Lung (tissue), 17 donors: ENCODE measurements at places on chromosomes 2 and 18. TPM values are rescaled to one million over a fixed set of nuclear protein-coding genes. Genes with fewer than 3 reads are reported as not detected.

DNA sequence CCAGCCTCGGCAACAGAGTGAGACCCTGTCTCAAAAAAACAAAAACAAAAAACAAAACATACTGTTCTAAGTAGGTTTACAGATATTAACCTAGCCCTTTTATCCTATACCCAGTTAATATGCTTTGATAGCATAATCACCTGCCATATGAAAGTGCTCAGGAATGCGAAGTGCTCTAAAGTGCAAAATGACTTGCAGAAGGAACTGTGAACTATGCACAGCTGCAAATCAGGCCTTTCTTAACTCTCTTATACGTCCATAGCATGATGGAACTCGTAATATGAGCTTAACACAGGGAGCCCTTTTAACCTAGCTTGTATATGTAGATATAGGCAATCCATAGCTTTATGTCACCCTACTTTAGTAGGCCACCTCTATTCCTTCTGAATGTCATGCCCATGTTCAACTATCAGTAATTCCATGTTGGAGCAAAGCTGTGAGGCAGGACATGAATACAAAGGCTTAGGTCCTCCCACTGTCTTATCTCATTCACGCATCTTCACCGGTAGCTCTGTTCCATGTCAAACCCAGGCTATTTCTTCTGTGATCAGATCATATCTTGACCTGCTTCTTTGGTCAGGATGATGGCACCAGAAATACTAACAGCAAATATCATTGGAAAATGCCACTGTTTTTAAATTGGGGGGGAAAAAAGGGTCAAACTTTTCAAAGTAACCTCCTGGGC, 72.9 kb downstream of the PRPF40A start:
- H3K4me1 ChIP-seq = no peaks in the 10 kb centered on the region
- peaks cover 23% of the 10 kb centered on the region for H3K36me3 ChIP-seq
- DNase-seq = no peak

- H3K4me1 ChIP-seq = no peaks in the 10 kb centered on the region
- H3K4me3 ChIP-seq = no peak overlapping the region
Measured at GRCh38 chr2:119260646-119261492, 37.2 kb downstream of the STEAP3 start.

DNA sequence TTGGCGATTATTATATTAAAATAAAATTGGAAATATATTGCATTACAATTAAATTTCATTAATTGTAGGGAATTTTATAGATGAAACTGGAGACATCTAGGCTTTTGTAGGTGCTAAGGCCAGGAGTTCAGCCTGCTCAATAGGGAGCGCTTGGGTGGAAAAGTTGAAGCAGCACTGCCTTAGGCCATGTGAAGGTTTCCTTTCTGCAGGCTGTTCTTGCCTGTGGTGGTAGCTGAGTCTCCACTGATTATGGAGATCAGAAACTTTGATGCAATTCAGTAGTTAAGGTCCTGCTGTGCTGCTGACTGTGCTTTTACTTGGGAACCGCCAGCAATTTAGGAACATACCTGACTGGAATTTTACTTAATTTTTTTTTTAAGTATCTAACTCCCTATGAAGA, 179.9 kb upstream of the BOD1L2 start:
- no peak overlapping the region for H3K4me3 ChIP-seq
- H3K4me1 ChIP-seq = no peaks in the 10 kb centered on the region
- H3K27me3 ChIP-seq = no peaks in the 10 kb centered on the region
- H3K36me3 ChIP-seq = no peaks in the 10 kb centered on the region
- DNase-seq = no peak
- no peak overlapping the region for H3K27ac ChIP-seq

GRCh38 chr2:219514836-219515235, 554 bp downstream of the ASIC4 start:
- no peak overlapping the region for H3K27ac ChIP-seq
- H3K4me1 ChIP-seq = peaks cover 20% of the 10 kb centered on the region
- peaks cover 49% of the 10 kb centered on the region for H3K27me3 ChIP-seq

Gene GAL3ST2
- total RNA-seq = 0.40 TPM

Gene MALL
- 121 TPM for total RNA-seq

Gene REG1B
- total RNA-seq = not detected
